Spinal cord (tissue), 10 donors: ENCODE measurements at places on chromosomes 11 and 22. TPM values are rescaled to one million over a fixed set of nuclear protein-coding genes. Genes with fewer than 3 reads are reported as not detected.

DNA sequence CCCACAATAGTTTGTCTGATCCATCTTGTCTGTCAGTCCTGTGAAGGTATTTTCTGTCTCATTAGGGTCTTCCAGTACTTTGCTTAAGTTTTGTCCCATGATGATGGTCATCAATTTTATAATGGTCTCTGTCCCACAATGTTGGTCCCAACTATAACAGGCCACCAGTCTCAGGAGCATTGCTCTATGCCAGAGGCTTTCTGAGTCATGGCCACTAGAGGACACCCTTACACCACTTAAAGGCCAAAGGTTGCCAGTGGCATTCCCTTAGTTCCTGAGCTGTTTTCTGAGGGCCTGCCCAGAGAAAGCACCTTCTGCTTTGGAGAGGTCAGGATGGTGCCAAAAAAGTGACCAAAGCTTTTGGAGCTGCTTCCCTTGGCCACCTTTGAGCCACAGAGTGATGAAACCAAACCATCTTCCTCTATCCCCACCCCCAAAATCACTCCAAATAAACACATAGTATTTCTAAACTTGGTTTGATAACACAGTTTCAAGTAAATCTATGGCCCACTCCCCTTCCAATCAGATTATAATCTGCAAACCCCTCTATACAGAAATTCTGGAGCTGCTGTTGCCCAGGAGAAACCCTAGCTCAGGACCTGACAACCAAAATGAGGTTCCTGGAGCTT is 19.3 kb downstream of the EIF3F start:
- H3K27ac ChIP-seq: no peak overlapping the region
- H3K27me3 ChIP-seq: peaks cover 2% of the 10 kb centered on the region
- no peak for DNase-seq
- no peak overlapping the region for H3K4me3 ChIP-seq
- no peaks in the 10 kb centered on the region for H3K36me3 ChIP-seq

GRCh38 chr11:48114740-48115139 is 101.9 kb upstream of the OR4B1 start:
- peaks cover 5% of the 10 kb centered on the region for H3K4me1 ChIP-seq
- H3K36me3 ChIP-seq: no peaks in the 10 kb centered on the region
- no peak overlapping the region for H3K4me3 ChIP-seq
- no peaks in the 10 kb centered on the region for H3K27me3 ChIP-seq

Gene FAM180B
- total RNA-seq: 1.8 TPM

GRCh38 chr11:57680552-57680874 is 12.6 kb downstream of the ZDHHC5 start:
- H3K27ac ChIP-seq: no peak overlapping the region
- H3K27me3 ChIP-seq: no peaks in the 10 kb centered on the region
- no peaks in the 10 kb centered on the region for H3K4me1 ChIP-seq
- DNase-seq: no peak

DNA sequence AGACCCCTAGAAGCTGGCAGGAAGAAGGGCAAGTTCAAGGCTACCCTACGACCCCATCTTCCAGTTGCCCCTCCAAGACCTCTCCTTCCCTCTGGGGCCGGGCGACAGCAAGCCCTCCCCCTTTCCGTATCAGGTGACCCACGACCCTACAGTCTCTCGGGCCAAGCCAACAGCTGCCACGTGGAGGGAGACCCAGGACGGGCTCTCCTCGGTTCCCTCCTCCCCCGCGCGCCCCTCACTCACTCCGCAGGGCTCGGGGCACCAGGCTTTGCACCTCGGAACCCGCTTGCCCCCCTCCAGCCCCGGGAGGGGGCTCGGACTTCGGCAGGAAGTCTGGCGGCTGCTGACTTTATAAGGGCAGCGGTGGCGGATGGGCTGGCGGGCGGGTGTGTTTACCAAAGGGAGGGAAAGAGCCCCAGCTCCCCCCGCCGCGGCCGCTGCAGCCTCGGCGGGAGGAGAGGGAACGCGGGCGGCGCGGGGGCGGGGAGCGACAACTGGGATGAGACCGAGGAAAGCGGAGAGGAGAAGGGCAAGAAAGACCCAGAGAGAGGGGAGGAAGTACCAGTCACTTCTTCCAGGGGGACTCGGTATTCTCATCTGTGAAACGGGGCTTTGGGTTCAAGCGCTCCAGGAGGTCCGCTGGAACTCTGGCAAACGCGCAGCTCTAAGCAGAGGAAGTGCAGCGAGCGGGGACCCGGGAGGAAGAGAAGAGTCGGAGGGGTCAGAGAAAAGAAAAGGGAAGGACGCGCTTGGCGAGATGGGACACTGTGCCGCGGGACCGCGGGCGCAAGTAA is 767 bp downstream of the SLC43A1 start:
- peak overlapping the region; percentile 56 for H3K4me3 ChIP-seq
- no peak overlapping the region for H3K27ac ChIP-seq
- peaks cover 23% of the 10 kb centered on the region for H3K4me1 ChIP-seq
- peaks cover 31% of the 10 kb centered on the region for H3K27me3 ChIP-seq
- H3K36me3 ChIP-seq: no peaks in the 10 kb centered on the region
